ENCODE measurements at places on chromosomes 13 and 19. TPM values are rescaled to one million over a fixed set of nuclear protein-coding genes. Genes with fewer than 3 reads are reported as not detected.

LHB gene
- total RNA-seq: not detected

GRCh38 chr13:24223341-24224231 is 63.1 kb downstream of the SPATA13 start:
- DNase-seq: peak; percentile 27

DNA sequence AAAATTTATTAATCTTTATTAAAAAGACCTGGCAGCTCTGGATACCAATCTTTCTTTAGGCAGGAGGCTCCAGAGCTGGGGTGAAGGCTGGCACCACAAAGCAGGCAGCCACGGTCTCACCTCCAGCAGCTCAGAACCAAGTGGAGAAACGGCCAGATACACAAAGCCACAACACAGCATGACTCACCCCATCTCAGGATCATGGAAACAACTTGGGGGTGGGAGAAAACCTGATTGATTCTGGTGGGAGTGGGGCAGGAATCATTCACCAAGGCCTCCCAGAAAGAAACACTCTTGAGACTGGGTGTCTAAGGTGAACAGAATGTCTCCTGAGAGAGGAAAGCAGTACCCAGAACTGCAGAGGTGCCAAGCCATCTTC is 64.2 kb downstream of the CRYL1 start:
- no peak for DNase-seq

ZNF57 gene
- total RNA-seq: 3.6 TPM

GRCh38 chr19:10193790-10194499 is 808 bp downstream of the DNMT1 start:
- no peak for DNase-seq

PSG7 gene
- total RNA-seq: not detected

CEACAM3 gene
- total RNA-seq: not detected

DNA sequence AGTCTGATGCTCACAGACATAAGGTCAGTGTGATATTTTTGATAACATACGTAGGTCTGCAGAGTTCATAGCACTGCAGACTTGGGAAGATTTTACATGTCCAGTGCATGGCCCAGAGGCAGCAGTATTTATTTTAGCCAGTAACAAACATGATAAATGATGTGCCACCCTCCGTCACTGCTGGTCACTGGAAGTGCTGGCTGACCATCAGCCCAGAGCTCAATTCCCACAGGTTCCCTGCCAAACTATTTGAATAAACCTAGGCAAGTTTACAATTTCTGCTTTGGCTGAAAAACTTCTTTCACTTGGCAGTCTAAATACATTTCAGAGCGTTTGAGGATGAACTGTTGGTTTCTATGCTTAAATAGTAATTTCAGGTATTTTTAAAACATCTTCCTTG is 135.5 kb upstream of the EDNRB start:
- no peak for DNase-seq

- no peak for DNase-seq
Measured at GRCh38 chr13:45658586-45659235, 43.2 kb upstream of the ERICH6B start.

DNA sequence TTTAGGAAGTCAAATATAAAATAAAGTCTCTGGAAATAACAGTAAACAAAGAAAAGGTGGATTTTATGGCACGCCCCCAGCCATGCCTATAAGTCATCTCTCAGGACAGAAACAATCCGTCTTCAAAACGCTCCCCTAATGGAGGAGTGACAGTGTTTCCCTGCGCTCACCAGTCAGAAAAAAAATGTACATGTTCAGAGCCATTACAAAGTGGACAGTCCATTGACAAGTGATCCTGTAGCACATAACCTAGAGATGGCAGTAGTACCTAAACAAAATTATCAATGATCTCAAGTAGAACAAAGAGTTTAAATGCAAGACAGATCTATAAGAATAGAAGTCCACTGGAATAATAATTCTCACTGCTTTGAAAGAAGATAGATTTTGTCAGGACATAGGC is 891.7 kb upstream of the MIR17HG start:
- no peak for DNase-seq

DNA sequence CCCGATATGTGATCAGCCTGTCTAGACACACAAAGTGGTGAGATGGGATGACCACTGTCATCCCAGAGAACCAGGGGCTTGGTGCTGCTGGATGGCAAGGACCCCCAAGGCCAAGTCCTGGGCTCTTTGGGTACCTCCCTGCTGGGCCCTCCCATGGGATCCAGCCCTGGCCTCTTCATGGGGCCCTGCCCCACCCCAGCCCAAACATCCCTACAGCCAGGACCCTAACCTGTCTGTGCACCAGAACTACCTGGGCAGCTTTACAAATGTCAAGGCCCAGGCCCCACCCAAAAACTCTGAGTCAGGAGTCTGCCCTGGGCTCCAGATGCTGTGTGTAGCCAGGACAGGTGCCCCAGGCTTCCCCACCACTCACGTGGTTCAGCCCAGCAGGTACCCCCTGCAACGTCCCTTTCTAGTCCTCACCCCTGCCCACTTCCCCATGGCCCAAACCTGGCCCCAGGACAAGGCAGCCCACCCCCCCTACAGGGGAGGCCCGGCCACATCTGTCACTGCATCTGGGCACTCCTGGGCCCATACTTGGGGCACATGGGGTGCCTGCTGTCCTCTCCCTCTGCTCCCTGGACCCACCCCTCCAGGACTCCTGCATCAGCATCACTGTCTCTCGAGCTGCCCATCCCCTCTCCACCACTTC is 233.5 kb downstream of the TUBA3C start:
- DNase-seq: no peak

DNA sequence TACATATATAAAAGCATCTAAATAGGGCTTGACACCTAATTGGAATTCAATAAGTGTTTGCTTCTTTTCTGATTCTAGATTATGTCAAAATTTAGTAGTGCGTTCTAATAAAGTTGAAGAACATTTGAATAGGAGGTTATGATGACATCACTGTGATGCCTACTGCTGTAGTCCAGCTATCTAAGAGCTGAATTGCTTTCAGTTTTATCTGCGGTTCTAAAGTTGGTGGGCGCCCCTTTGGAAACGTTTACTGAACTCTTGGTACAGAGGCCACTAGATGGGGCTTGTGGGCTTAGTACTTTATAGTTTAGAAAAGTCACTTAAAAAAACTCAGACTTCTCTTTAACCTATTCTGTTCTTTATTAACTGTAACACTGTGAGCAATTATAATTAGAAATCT is 776.9 kb downstream of the GPC5 start:
- DNase-seq: no peak

- DNase-seq: no peak
Measured at GRCh38 chr19:45323671-45324081, 1.0 kb upstream of the CKM start.

DNA sequence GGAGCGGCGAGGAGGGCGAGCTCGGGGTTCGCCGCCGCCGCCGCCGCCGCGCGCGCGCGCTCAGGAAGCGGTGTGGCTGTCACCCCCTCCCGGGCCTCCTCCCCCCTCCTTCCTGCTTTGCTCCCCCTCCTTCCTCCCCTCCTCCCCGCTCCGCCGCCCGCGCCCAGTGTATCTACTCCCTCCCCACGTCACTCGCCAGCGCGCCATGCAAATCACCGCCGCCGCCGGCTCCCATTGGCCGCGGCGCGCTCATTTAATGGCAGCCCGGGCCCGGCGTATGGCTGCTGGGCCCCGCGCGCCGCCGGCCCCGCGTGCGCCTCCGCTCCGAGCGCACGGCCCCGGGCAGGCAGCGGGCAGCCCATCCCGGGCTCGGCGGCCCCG is 335 bp upstream of the SOX1 start:
- peak; percentile 31 for DNase-seq

GRCh38 chr13:38697628-38698333 is 10.9 kb downstream of the FREM2 start:
- no peak for DNase-seq

DNA sequence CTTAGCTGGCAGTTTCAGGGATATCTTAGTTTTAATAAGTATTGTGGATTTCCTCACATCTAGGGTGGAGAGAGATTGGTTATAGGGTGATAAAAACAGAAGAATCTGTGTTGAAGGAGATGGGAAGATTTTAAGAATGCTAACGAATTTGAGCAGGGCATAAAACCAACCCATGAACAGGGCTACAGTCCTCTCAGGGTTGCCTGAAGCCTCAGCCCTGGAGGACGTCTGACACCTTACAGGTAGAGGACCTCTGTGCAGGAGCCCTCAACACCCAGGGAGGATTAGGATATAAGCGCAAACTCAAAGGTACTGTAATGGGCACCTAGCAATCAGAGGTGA is 461 bp upstream of the WASF3 start:
- DNase-seq: no peak

ZNF790 gene
- total RNA-seq: 16.6 TPM

LACC1 gene
- total RNA-seq: 2.6 TPM

- no peak for DNase-seq
Measured at GRCh38 chr13:74077792-74078191, 56.4 kb downstream of the KLF12 start.

GRCh38 chr13:29118471-29118870 is 298.3 kb downstream of the MTUS2 start:
- DNase-seq: no peak

ODAD3 gene
- total RNA-seq: not detected

GRCh38 chr13:24899601-24900000 is 135.6 kb downstream of the RNF17 start:
- no peak for DNase-seq

ZNF816 gene
- total RNA-seq: 21.6 TPM

- DNase-seq: no peak
Measured at GRCh38 chr19:41587838-41588210, 11.9 kb downstream of the CEACAM21 start.

FXYD7 gene
- total RNA-seq: 6.4 TPM

GRCh38 chr13:87656306-87656705 is 14.9 kb upstream of the SLITRK5 start:
- no peak for DNase-seq

- no peak for DNase-seq
Measured at GRCh38 chr13:23969647-23970046, 72.3 kb upstream of the C1QTNF9B start.

- peak; percentile 39 for DNase-seq
Measured at GRCh38 chr19:48511321-48511731, 309 bp downstream of the LMTK3 start.

DNA sequence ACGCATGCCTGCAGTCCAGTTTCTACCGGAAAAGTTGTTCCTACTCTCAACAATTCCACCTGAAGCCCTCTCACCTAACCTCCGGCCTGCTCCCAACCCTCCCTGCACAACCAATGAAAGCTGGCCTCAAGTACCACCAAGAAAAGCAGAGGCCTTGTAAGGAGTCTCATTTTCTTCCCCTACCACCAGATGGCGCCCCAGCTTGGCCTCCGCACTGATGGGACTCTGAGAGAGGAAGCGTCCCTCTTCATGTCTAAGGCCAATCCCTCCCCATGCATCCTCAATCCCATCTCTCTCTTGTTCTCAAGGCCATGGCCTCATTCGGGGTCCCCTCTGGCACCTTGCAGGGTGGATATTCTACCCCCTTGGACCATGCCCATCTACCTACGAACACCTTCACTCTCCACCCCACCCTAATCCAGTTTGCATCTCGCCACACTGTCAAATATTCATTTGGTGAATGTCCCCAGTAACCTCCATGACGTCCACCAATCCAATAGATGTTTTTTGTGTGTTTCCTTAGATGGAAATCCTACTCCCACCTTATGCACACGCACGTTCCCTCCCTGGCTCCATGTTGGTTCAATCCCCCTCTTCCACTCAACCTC is 412.8 kb downstream of the ZNF536 start:
- peak; percentile 40 for DNase-seq

KCTD4 gene
- total RNA-seq: not detected

- DNase-seq: no peak
Measured at GRCh38 chr13:103517066-103517767, 451.0 kb upstream of the SLC10A2 start.

GRCh38 chr13:31056644-31057271 is 104.9 kb downstream of the HSPH1 start:
- DNase-seq: no peak

GRCh38 chr13:53137779-53138178 is 109.2 kb downstream of the OLFM4 start:
- no peak for DNase-seq

- peak; percentile 82 for DNase-seq
Measured at GRCh38 chr19:40803857-40804782, 5.1 kb downstream of the EGLN2 start.

ZNF730 gene
- not detected for total RNA-seq

GRCh38 chr19:39119830-39120229 is 5.8 kb upstream of the PAK4 start:
- DNase-seq: no peak

SPC24 gene
- 1.5 TPM for total RNA-seq

DNA sequence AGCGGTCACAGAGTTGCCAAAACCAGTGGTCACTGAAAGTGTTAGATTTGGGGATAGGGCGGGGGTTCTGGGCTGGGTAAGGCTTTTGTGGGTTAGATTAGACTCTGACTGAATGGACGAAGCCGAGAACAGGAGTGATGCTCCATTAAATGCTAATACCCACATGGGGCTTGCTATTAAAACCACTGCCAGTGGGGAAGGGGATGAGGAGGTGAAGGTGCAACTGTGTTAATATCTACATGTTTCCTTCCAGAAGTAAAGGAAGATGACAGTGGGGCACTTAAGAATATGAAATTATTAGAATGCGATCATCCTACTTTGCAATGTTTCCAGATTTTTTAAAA is 573 bp upstream of the ZNF614 start:
- no peak for DNase-seq

- DNase-seq: no peak
Measured at GRCh38 chr13:19657872-19658591, 24.6 kb downstream of the MPHOSPH8 start.

DNA sequence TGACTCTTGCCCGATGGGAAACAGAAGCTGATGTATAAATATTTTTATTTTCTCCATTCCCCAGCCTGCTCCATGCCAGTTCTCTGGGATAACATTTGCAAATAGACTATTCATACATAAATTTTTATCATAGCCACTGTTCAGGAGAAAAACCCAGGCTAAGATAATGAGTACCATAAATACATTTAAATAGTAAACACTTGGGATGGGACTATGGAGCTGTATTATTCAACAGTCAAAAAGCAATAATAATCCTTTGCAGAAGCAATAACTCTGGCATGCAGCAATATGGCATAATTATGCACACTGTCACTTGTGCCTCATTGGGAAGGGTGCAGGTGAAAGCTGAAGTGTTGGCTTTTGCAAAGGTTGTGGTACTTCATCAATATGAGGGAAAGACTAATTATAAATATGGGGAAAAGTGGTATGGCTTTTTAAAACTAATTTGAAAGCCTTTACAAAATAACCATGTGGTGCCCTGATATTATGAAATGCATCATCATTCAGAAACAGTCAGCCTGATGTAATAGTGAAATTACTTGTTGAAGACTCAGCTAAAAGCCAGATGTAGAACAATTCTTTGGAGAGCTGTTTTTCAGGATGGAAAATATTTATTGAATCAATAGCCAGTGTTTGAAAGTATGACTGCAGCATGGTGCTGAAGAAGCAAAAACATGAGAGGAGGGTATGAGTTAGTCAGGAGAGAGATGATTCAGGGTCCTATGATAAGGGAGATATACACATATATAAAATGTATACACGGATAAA is 2476.7 kb downstream of the PCDH9 start:
- no peak for DNase-seq

ZNF763 gene
- 11.3 TPM for total RNA-seq

PRTN3 gene
- total RNA-seq: not detected

CACNG7 gene
- not detected for total RNA-seq

Measured in naive thymus-derived CD8-positive, alpha-beta T cell (primary cell).